ENCODE measurements at places on chromosomes 1 and 21.

DNA sequence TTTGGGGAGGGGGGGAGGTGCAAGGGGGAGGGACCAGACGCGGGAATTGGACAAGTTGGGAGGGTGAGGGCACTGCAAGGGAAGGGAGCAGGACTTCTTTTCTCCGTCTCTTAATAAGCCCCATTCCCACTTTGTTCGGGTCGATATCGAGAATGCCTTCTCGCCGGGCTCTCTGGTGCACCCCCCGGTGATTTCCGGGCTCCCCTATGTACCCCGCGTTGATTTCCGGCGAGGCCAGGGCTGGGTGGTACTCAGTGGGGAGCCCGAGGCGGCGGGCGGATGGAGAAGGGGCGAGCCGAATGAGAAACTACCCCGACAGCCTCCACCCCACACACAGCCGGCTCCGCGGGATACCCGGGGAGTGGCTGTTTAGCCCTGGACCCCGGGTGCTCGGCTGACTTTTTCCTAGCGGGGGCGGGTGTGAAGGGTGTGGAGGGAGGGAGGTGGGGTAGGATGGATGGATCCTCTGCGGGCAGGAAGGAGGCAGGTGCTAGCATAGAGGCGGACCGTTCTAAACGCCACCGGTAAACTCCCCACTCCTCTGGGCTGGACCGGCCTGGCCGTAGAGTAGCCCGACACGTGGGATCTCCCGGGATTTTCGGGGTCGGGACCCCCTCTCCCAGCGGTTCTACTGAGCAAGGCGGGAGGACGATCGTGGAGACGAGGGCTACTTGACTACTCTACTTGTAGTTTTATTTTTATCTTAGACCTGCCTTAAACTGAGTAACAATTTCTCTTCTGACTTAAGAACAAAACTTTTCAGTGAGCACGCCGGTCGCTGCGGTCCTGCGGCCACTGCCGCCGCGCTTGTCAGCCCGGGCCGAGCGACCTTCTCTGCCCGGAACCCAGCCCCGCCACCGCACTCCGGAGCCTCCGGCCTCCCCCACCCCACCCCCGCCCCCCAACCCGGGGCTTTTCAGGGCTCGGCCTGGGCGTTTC is 1.0 kb downstream of the RNF220 start:
- DNase-seq = no peak

GRCh38 chr1:112006416-112007025 is 17.1 kb upstream of the KCND3 start:
- no peak for DNase-seq

DNA sequence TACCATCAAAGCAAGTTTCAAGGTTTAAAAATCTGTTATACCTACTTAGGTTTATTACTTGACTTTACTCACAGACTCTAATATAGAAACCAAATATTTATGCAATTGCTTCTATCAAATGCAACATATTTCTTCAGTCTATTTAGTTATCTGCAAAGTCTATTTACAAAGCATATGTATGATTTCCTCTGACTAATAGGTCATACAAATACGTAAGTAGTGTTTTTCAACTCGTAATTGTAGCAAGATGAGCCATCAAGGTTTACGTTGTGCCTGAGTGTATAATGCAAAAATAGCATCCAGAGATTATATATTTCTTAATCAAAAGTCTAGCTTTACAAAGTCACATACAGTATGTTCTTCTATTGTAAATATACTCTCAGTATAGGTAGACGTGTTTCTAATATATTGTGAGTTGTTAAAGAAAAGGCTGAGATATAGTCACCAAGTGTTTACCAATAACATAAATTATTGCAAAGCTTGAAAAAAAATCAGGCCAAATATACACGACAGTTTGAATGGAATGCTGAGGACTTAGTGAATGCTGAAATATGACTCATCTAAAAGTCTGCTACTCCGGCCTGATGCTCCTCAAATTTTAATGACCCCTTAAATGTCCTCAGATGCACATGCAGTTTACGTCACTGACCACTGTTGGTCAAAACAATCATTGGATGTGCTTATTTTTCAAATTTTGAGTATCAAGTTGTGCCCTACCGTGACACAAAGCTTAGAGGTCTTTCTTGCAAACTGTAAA is 48.4 kb downstream of the ADAMTS5 start:
- no peak for DNase-seq

DNA sequence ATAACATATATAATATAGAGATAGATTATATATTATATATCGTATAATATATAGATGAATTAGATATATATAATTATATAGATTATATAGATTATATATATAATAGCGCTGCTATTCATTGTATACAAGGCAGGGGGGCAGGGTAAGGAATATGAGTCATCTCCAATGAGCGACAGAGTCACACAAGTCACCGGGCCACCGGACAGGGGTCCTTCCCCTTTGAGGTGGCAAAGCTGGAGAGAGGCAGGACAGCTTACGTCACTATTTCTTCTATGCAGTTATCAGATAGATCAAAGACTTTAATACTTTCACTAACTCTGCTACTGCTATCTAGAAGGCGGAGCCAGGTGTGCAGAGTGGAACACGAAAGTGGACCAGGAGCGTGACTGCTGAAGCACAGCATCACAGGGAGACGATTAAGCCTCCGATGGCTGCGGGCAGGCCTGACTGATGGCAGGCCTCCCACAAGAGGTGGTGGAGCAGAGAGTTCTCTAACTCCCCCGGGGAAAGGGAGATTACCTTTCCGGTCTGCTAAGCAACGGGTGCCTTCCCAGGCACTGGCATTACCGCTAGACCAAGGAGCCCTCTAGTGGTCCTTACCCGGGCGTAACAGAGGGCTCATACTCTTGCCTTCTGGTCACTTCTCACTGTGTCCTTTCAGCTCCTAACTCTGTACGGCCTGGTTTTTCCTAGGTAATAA is 2154.7 kb downstream of the MRPL39 start:
- no peak for DNase-seq

GRCh38 chr1:10724511-10724910 is 71.9 kb downstream of the CASZ1 start:
- no peak for DNase-seq

DNA sequence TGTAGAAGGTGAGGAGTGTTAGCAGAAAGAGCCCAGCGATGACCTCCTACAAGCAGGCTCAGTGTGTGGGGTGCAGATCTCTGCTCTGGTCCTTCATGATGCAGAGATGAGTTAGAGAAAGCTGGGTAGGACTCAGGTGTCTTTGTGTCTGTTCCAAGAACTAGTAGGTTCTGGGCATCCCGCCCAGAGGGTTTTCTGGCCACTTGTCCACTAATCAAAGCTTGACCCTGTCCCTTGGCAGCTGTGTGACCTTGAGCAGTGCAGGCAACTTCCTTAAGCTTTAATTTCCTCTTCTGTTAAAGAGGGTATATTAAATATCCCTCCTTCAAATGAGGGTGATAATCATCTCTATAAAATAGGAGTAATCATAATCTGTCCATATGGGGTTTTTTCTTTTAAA is 54.7 kb upstream of the WNT4 start:
- no peak for DNase-seq

- DNase-seq = no peak
Observed at GRCh38 chr1:20891091-20891490, 104.0 kb upstream of the HP1BP3 start.

GRCh38 chr1:226723657-226724532 is 15.2 kb downstream of the ITPKB start:
- no peak for DNase-seq

GRCh38 chr21:31901315-31901714 is 28.5 kb downstream of the HUNK start:
- no peak for DNase-seq

DNA sequence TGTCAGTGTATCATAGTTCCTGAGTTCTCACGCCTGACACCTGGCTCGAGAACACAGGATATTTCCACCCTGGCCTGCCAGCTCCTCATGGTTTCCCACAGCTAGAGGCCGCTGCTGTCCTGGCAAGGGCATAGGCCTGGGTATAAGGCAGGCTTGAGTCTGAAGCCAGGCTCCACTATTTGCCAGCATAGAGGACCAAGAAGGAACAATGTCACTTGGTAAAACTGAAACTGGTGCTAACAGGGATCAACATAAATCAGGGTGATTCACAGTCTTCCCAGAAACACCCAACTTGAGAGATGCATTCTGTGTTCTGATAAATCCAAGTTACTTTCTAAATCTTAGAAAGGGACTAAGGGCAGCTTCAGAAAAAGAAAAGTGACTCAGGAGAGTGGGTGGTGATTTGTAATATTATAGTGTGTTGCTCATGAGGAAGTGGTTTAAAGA is 6.9 kb upstream of the S100A2 start:
- no peak for DNase-seq

DNA sequence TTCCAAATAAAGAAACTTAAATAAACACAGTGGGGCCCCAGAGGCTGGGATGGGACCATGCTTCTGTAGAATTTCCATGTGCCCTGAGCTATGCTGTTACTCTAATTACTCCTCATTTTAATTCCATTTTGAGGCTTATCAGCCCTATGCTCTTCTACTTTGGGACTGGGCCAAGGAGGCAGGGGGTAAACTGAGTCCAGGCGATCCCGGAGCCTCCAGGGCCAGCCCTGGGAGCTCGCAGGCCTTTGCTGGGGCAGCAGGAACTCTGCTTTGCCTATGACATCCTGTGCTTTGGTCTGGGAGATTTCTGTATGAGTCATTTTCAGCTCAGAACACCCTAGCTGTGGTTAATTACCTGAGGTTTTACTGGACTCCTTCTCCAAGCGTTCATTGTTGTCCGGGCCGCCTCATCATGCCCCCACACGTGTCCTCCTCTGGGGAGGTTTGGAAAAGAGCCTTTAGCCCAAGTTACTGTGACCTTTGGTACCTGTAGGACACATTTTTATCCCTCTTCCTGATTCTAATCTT is 95.7 kb downstream of the RHOU start:
- no peak for DNase-seq

DNA sequence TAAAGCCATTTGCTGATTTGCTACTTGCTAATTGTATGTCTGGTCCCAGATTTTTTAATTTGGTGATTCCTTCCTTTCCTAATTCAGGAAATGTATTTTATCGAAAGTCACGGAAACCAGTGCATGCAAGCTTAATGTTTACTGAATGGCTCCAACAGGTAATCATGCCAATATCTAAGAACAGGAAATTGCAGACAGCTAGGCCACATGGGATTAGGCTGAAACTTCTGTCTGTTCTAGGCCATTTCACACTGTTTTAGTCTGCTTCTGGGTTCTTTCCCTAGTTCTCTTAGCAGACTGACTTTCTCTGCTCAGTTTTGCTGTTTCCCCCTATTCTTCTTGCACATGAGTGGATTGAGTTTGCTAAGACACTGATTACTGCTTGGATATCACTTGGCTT is 111.4 kb downstream of the NTNG1 start:
- no peak for DNase-seq

- DNase-seq = no peak
Observed at GRCh38 chr1:42336978-42337377, 1.9 kb upstream of the FOXJ3 start.

DNA sequence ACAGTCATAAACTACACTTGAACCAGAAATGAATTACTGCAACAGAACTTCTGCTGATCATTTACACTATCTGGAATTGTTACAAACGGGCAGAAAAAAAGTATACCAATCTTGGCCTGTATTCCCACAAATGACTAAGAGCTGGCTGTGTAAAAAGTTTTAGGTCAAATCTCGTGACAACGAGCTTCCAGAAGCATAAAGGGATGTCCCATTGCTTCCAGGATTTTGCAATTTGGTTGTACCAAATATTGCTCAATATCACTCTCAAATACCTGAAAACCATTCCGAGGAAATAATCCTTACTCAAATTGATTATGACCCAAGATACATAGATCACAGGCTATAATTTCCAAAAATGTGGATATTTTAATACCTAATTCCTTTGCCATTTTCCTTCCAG is 175.6 kb downstream of the TBX15 start:
- DNase-seq = no peak

DNA sequence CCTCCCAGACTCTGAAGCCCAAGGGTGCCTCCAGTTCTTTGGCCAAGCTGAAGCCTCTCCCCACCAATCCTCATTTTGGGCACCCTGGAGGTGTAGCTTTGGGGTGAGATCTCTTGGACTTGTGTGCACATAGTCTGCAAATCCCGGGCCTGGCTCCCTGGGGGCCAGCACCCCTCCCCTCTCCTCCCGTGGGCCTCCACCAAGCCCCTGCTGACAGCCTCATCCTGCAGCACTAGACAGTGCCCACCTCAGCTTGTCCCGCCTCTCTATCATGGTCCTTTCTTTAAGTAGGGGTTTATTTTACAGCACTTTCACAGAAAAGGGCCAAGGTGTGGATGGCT is 3.2 kb downstream of the GJC2 start:
- no peak for DNase-seq

GRCh38 chr1:11311816-11312755 is 39.1 kb downstream of the UBIAD1 start:
- DNase-seq = no peak

DNA sequence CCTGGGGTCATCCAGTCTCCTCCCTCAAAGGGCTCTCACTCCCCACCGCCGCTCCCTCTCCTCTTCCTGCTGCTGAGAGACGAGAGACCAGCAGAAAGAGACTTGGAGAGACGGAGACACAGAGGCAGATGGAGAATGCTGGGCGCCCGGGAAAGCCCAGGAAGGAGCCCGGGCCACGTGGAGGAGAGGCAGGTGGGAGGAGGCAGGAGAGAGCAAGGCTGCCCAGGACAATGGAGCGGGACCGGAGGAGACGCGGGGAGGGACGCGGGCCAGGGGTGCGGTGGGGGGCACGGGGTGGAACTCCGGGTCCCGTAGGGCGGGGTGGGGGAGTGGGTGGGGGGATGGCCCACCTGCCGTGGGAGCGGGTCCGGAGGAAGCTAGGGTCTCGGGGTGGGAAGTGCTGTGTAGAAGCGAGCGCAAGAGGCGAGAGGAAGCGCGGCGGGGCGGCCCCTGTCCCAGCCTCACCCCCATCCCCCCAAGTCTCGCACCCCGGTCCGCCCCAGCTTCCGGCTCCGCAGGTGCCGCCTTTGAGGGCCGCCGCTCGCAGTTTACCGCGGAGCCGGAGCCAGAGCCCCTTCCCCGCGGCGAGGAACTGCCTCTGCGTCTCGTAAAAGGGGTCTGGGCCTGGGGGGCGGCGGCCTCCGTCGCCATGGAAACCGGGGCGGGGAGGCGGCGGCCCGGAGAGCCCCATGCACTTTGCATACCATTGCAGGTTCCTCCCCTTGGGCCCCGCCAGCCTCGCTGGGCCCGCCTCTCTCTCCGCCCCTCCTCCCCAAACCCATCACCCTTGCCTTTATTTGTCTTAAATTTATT is 11.7 kb upstream of the EPHA2 start:
- DNase-seq = no peak

GRCh38 chr1:230809256-230809990 is 58.9 kb downstream of the C1orf198 start:
- DNase-seq = no peak

GRCh38 chr1:101408212-101409042 is 171.6 kb downstream of the S1PR1 start:
- no peak for DNase-seq

DNA sequence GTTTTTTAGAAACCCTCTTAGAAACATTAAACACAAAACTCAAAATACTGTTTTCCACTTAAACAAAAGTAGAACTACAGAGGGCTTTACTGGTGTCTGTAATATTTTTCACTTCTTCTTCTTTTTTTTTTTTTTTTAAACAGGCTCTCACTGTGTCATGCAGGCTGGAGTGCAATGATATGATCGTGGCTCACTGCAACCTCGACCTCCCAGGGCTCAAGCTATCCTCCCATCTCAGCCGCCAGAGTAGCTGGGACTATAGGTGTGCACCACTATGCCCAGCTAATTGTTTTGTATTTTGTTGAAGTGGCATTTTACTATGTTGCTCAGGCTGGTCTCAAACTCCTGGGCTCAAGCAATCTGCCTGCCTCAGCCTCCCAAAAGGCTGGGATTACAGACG is 194.8 kb downstream of the DAB1 start:
- no peak for DNase-seq
